ENCODE measurements at places on chromosomes 3 and 15.

DNA sequence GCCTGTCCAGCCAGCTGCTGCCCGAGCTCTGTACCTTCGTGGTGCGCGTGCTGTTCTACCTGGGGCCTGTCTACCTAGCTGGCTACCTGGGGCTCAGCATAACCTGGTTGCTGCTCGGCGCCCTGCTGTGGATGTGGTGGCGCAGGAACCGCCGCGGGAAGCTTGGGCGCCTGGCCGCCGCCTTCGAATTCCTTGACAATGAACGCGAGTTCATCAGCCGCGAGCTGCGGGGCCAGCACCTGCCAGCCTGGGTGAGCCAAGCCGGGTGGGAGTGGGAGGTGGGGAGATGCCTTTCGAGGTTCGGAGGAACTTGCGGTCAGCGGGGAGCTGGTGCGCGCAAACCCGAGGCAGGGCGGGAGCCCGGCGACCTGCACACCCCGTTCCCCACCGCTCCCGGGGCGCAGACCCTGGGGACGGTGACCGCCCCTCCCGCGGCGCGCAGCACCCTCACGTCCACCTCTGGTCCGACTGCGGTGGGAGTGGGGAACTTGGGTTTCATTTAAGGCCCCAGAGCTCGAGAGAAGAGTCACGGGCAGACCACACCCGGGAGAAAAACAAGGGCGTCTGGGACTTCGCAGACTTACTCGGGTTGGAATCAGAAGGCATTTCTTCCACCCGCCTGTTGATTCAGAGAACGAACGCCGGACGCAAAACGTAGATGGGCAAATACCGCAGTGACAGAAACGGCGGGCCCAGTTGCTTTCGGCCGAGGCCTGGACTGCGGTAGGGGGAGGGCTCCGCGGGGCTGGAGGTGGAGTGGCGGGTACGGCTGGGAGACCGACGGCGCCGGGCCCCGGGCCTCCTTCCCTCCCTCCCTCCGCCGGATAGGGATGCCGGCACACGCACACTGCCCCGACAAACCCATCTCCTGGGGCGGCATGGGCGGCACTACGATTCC is 708 bp downstream of the ESYT3 start:
- peak; percentile 42 for DNase-seq

DNA sequence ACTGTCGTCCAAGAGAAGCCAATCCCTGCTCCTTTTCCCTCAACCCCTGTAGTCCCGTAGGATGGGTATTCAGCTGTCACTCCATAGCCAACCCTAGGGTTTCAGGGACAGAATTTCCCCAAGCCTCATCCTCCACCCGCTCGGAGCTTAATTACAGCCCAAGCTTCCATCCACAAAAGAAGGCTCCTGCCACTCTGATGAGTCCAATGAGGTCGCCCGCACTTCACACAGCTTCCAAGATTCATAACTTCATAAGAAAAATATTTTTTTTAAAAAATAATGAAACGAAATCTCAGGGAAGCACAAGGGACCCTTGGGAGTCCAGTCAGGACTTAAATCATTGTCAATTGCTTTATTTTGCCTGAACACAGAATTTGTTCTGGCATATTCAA is 75.6 kb downstream of the SLC12A8 start:
- no peak for DNase-seq

DNA sequence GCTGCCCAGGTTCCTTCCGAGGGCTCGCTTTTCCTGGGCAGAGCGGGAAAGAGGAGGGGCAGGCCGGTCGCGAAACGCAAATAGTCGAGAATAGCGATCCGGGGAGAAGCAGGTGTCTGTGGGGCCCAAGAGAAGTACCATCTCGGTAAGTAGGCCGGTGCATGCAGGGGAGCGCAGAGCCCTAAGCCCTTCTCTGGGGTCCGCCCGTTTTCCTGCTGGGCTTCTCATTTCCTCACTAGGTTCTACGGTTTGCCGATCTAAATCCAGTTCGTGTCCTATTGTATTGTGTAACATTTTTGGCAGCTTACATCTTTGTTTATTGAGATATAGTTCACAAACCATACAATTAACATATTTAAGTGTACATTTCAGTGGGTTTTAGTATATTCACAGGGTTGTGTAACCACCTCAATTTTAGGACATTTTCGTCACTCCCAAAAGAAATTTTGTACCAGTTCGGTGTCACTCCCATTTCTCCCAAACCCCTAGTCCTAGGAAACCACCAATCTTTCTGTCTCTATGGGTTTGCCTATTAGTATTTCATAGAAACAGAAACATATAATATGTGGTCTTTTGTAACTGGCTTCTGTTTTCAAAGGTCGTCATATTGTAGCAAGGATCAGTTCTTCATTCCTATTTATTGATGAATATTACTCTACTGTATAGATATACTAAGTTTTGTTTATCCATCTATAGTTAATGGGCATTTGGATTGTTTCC is 6.8 kb upstream of the TRIM69 start:
- no peak for DNase-seq

DNA sequence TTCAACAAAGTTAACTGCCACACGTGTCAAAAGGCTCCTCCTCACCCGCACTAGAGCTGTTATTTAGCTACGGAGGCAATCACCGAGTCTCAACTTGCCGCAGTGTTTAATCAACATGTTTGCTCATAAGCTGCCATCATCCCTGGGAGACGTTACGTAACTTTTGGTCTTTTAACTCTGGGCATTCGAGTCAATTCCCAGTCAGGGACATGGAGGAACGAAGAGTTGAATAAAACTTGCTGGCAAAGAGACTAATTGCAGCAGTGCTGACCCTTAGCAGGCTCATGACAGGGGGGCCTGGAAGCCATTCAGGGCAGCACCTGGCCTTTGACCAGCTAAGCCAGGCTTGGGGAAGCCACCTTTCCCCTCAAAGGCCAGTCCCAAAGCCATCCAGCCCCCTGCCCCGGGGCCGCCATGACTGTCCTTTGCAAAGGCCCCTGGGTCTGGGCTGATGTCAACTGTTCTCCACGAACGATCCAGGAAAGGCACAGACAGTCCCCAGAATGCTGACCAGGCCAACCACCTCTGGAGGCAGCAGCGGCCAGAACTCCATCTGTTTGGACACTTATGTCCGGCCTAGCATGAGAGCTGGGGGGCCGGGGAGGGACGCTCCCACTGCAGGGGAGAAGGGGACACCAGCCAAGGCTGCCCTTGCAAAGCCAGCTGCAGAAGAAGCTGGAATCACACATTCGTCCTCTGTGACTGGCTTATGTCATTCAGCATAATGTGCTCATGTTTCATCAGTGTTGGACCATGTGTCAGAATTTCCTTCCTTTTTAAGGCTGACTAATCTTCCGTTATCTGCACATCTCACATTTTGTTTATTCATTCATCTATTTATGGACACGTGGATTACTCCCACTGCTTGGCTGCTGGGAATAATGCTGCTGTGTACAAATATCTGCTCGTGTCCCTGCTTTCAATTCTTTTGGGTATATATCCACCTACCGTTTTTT is 43.7 kb downstream of the PCSK6 start:
- DNase-seq: peak; percentile 43

DNA sequence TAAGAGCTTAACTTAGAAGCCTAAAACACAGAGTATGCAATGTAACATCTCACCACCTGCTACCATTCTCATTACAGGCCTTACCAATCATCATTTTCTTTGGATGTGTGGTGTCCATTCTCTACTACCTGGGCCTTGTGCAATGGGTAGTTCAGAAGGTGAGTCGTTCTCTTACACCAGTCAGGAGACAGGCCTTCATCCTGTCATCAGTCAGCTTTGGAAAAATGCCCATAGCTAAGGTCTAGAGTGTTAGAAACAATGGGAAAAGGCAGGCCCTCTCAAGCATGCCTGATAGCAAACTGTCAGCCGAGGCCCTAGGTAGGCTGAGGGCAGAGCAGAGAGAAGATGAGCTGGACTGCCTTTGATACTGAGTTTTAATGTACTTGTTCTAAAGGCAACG is 13.5 kb downstream of the SLC28A2 start:
- no peak for DNase-seq

- DNase-seq: no peak
Observed at GRCh38 chr3:17830788-17831187, 88.4 kb upstream of the TBC1D5 start.

GRCh38 chr3:76651784-76652183 is 388.1 kb upstream of the ROBO2 start:
- no peak for DNase-seq

DNA sequence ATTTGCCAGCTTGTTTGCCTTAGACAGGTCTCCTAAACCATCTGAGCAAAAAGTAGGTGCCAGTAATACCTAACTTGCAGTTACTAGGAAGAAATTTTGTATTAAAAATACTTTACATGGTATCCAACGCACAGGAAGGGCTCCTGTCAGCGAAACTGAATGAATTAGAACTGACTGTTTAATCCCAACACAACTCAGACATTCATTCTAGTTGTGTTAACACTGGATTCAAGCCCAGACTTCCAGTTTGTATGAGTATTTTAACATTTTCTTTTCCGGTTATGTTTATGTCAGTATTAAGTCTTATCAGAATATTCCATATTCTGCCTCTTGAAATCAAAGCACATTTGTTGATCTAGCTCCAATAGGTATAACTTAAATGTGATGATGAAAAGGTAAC is 82.0 kb upstream of the SOX2 start:
- DNase-seq: no peak

Data from muscle of back (tissue), 13 donors.